Stimulated activated CD4-positive, alpha-beta T cell treated with anti-CD3 and anti-CD28 coated beads, Interleukin-4, amount 100 ng/mL, for 4 hours (primary cell): ENCODE measurements at places on chromosomes 1 and 21.

- no peak for DNase-seq
Observed at GRCh38 chr1:232319518-232320210, 310.3 kb downstream of the SIPA1L2 start.

DNA sequence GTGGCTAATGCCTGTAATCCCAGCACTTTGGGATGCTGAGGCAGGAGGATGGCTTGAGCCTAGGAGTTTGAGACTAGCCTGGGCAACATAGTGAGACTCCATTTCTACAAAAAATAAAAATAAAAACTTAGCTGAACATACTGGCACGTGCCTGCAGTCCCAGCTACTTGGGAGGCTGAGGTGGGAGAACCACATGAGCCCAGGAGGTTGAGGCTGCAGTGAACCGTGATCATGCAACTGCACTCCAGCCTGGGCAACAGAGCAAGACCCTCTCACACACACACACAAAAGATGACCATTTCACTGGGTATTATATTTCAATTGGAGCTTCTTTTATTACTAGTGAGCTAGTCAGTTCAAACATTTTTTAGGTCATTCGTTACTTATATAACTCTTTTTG lies 116.9 kb upstream of the SLC35F3 start:
- no peak for DNase-seq

GRCh38 chr1:232610192-232610901 lies 19.6 kb downstream of the SIPA1L2 start:
- no peak for DNase-seq

GRCh38 chr1:56799605-56800400 lies 19.4 kb downstream of the FYB2 start:
- no peak for DNase-seq

DNA sequence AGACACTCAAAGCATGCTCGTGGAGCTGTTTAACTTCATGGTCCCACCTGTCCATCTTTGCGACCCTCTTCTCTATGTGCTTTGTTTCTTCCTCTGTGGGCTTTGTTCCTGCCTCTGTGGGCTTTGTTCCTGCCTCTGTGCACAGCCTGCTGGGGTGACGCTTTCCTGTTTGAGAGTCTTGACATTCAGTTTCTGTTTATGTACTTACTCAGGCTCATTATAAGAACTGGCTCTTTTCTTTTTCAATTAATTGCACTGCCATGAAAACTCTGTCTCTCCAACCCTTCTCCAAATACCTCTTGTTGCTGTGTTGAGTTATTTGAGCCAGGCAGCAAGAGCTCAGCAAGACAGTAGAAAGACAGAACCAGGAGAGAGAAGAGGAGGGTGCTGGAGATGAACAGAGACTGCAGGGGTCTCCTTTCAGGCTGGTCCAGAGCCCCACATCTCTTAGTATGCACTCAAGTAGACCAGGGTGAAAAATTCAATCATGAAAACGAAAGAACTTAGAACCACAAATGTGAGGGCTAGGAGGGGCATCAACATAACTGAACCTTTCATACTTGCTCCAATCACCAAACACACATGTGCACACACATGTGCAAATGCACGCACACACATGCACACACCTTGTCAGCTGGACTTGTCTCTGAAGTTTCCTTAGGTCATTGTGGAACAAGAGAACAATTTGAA lies 88.3 kb upstream of the SGIP1 start:
- DNase-seq, result peak; percentile 36

GRCh38 chr1:165259706-165260428 lies 96.6 kb downstream of the LMX1A start:
- no peak for DNase-seq

- DNase-seq, result no peak
Observed at GRCh38 chr1:16984717-16985116, 4.3 kb upstream of the MFAP2 start.

- DNase-seq, result no peak
Observed at GRCh38 chr21:41965461-41966013, 11.7 kb upstream of the C2CD2 start.

DNA sequence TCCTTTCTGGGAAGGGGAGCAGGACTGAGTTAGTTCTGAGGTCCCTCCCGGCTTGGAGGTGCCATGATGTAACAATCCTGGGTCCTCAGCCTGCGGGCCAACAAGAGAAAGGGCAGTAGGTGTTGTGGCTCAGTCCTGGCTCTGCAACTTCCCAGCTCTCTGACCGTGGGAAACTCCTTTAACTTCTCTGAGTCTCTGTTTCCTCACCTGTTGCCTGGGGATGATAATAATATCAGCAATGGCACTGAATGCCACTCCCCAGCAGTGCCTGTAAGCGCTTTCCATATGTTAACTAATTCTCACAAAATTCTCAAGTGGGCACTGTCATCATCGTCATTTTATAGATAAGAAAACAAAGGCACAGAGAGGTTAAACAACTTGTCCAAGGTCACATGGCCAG lies 2.3 kb downstream of the PADI3 start:
- DNase-seq, result no peak

DNA sequence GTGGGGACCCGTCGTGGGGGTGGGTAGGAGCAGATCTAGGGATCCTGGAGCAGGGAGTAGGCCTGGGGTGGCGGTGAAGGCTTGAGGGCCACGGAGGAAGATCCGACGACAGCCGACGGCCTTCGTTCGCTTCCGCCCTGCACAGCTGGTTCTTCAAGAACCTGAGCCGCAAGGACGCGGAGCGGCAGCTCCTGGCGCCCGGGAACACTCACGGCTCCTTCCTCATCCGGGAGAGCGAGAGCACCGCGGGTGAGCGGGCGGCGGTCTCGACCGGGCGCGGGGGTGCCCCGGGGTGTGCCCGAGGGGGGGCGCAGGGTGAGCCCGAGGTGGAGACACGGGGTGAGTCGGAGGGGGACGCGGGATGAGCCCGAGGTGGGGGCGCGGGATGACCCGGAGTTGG lies 16.5 kb upstream of the HDAC1 start:
- DNase-seq, result no peak

DNA sequence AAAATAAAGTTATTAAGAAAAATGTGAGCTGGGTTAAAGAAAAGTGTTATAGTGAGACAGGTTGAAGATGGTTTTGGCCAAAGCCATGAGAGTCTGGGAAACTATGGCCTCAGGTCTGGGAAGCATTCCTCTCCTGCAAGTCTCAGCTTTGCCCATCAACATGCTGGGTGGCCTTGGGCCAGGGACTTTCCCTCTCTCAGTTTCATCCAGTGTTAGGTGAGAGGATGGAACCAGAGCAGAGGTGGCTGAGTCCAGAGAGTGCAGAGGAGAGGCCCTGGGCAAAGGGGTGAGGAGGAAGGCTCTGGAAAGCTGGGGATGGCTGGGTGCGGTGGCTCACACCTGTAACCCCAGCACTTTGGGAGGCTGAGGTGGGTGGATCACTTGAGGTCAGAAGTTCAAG lies 10.5 kb downstream of the PADI2 start:
- no peak for DNase-seq

- DNase-seq, result peak; percentile 68
Observed at GRCh38 chr1:116806245-116806644, 52.0 kb downstream of the CD2 start.

- DNase-seq, result no peak
Observed at GRCh38 chr1:51558375-51558924, 39.4 kb upstream of the EPS15 start.

DNA sequence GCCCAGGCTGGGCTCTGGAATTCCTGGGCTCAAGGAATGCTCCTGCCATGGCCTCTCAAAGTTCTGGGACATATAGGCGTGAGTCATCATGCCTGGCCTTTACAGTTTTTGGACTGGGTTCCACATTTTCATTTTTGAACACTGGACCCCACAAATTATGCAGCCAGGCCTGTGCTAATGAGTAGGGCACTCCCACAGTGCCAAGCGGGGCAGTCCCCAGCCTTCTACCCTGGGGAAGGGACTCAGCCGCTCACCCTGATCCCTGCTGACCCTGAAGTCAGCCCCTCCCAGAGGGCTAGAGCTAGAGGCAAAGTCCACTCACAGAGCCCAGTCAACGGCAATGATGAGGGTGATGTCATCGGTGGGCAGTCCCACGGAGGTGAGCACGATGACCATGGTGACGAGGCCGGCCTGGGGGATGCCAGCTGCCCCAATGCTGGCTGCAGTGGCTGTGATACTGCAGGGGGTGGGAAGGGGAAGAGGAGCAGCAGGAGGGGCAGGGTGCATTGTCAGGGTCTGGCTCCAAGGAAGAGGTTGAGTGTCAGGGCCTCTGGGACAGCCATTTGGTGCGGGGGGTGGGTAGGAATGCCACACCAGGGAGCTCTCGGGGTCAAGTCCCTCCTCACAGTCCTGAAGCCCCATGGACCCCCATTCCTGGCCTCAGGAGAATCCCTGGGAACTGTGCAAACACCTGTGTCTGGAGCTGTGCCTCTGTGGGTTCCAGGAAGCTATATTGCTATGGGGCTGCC lies 27.6 kb downstream of the PODN start:
- no peak for DNase-seq

DNA sequence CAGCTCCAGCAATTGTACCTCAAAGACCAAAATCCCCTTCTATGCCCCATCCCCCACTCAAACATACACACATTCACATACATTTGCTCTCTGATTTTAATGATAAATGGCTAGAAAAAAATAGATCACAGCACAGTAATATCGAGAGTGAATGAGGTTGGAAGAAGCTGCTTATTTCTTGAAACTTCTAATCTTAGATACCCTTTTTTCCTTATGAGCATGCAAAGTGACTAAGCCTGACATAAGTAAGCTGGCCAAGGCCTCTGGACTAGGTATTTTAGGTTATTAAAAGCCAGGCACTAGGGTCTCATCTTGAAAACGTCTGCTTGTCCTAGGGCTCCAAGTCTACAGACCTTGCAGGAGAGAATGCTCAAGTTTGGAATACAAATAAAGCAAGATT lies 133.6 kb downstream of the TGFBR3 start:
- no peak for DNase-seq

GRCh38 chr1:8122477-8123407 lies 96.6 kb upstream of the ERRFI1 start:
- no peak for DNase-seq
